Lower lobe of right lung (tissue), 2 donors: ENCODE measurements at places on chromosomes 12 and 14. TPM values are rescaled to one million over a fixed set of nuclear protein-coding genes. Genes with fewer than 3 reads are reported as not detected.

ANKS1B gene
- total RNA-seq = 4.0 TPM

HOXC10 gene
- not detected for total RNA-seq

PTCSC3 gene
- 1.5 TPM for total RNA-seq

ZBTB42 gene
- total RNA-seq = 13.1 TPM

SPRYD3 gene
- total RNA-seq = 47.9 TPM

GRIN2B gene
- 0.50 TPM for total RNA-seq

SPTB gene
- total RNA-seq = 2.5 TPM

TAS2R9 gene
- not detected for total RNA-seq
